ENCODE measurements at places on chromosomes 12 and 14. TPM values are rescaled to one million over a fixed set of nuclear protein-coding genes. Genes with fewer than 3 reads are reported as not detected.

ESR2 gene
- 0.47 TPM for total RNA-seq

BICD1 gene
- 8.5 TPM for total RNA-seq

ITFG2 gene
- 13.4 TPM for total RNA-seq

SAMD4A gene
- 45.9 TPM for total RNA-seq

STON2 gene
- 0.18 TPM for total RNA-seq

MYF6 gene
- total RNA-seq, result not detected

TMBIM4 gene
- 46.2 TPM for total RNA-seq

CLEC2A gene
- total RNA-seq, result not detected

LRRC43 gene
- total RNA-seq, result 0.72 TPM

Measured in endothelial cell of coronary artery (primary cell).